Brain (organoid and tissue), 16 donors: ENCODE measurements at places on chromosomes 6 and 20. TPM values are rescaled to one million over a fixed set of nuclear protein-coding genes. Genes with fewer than 3 reads are reported as not detected.

Gene CFAP61
- 9.0 TPM for polyA plus RNA-seq

Gene TP53TG5
- 4.8 TPM for polyA plus RNA-seq

Gene AVP
- polyA plus RNA-seq: 1,079 TPM

Gene FGD2
- polyA plus RNA-seq: 0.58 TPM
